ENCODE measurements at places on chromosomes 3 and 15.

GRCh38 chr3:187264021-187264420 is 27.5 kb downstream of the MASP1 start:
- DNase-seq, result no peak

DNA sequence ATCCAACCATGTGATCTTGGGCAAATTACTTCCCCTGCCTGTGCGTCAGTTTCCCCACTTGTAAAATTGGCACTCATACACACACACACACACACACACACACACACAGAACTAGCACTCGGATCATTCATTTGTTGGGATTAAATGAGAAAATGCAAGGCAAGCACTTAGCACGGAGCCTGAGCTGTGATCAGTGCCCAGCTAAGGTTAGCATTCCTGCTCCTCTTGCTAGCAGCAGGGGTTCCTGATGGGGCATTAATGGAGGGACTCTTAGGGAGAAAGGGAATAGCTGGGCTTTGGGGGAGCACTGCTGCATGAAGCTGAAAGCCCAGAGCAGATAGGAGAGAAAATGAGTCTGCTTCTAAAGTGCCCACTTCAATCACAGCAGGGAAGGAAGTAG is 187.7 kb upstream of the C2CD4B start:
- no peak for DNase-seq

DNA sequence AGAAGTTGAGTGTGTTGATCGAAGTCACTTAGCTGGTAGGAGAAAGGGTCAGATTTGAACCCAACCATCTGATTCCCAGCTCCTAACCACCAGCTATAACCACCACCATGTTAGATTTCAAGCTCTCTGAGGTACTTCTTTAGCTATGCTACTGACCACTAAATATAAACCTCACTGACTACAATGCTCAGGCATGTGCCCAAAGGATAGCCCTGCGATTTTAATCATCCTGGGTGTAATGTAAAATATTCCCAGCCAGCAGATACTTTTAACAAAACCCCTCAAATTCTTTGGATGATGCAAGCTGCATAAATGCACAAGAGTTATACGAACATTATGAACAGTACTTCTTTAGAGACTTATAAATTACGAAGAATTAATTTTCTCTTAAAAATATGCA is 115.2 kb upstream of the TSC22D2 start:
- DNase-seq, result no peak

DNA sequence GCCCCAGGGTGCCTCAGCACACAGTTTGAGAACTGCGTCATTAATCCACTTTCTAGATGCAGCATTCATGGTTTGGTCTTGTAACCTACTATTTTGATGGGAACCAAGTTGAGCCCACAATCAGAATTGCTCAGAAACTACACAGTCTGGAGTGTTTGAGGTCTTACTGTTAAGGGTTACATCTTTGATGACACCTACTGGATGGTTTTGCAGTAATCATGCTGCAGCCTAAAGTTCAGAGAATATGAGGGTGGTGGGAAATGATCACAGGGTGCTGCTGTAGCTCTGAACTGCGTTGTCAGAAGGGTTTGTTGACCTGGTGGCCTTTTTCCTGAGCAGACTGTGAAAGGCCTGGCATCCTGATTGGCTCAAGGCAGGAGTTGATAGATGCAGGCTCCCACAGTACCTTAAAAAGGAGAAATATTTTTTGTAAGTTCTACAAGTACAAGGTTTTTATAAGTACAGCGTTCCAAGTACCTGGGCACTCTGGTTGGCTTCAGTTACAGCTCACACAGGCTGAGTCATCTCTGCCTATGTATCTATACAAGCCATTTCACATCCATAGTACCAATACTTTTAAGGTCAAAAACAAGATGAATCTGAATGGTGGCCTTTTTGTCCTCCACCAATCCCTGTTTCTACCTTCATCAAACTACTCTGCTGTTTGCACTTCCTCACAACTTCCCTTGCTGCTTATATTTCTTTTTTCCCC is 60.5 kb upstream of the ACKR4 start:
- no peak for DNase-seq

- no peak for DNase-seq
These were observed 437.7 kb downstream of the SI start for GRCh38 chr3:164640591-164640990.

DNA sequence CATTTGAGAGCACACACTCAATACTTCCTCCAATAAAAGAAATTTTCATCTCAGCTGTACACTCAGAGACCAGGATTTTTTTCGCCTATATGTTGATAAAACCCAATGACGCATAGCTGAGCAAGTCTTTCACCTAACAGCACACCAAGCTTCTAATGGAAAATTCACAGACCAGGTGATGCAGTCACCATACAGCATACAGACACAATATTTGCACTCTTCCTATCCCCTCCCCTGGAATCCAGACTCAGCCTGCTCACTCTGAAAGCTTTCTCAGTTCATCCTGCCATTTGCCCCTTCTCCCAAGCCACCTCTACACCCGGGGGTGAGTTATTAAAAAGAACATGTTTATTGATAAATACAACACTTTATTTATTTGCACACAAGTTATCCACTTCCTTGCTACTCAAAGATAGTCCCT is 1.7 kb downstream of the TBC1D5 start:
- DNase-seq, result no peak

GRCh38 chr15:61621146-61621545 is 392.0 kb upstream of the RORA start:
- DNase-seq, result peak; percentile 84

DNA sequence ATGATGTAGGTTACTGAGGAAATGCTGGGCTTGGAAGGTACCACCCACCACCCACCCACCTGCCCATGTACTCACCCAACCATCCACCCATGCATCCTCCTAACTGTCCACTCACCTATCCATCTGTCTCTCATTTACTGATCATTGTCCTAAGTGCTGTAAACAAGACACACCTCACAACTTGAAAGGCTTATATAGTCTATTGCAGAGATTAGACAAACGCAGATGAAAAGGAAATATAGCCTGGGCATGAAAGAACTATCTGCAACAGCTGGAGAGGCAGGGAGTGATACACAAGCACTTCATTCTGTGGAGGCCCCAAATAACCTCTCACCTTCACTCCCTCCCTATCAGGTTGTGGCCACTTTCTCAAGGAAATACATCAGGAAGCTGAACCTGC is 54.0 kb downstream of the DAPK2 start:
- DNase-seq, result no peak

GRCh38 chr3:106183762-106184391 is 315.1 kb upstream of the CBLB start:
- no peak for DNase-seq

DNA sequence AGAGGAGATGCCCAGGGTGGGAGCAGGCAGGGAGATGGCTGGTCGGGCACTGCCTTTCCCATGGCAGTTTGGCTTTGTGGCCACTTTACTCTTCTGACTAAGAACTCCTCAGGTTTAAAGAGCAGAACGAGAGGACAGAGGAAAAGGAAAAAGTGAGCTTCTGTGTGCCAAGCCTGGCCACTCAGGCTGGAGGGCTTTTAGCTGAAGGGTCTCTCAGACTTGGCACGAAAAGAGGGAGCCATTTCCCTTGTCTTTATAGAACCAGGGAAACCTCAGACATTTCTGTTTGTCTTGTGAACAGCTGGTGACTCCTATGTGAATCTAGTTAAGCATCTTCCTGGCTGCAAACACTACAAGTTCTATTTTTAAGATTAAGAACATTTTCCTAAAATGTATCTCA is 23.3 kb upstream of the PSMD6 start:
- no peak for DNase-seq

DNA sequence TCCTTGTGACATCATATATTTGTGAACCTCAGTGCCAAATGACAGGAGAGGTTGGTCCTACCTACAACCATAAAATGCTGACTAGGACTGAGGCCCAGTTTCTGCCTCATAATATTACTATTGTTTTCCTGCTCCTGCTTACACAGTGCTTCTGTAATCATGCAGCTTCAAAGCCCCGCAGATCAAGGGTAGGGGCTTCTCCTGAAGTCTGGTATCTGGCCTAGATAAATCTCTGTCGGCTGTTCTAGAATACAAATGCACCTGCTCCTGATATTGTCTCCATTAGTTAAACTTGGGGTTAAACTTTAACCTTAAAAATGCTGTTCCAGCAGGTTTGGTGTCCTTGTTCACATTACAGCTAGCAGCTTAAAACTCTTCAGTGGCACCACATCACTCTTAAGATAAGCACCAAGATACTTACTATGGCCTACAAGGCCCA is 552.4 kb downstream of the TUSC7 start:
- DNase-seq, result no peak

All from NCI-H524 (cell line).